Stomach (tissue), 19 donors: ENCODE measurements at places on chromosomes 2 and 18. TPM values are rescaled to one million over a fixed set of nuclear protein-coding genes. Genes with fewer than 3 reads are reported as not detected.

- no peak for DNase-seq
These were observed 37.5 kb downstream of the PAX8 start for GRCh38 chr2:113240915-113241911.

- no peak for DNase-seq
These were observed 247.8 kb upstream of the CWC22 start for GRCh38 chr2:180254872-180255271.

DNA sequence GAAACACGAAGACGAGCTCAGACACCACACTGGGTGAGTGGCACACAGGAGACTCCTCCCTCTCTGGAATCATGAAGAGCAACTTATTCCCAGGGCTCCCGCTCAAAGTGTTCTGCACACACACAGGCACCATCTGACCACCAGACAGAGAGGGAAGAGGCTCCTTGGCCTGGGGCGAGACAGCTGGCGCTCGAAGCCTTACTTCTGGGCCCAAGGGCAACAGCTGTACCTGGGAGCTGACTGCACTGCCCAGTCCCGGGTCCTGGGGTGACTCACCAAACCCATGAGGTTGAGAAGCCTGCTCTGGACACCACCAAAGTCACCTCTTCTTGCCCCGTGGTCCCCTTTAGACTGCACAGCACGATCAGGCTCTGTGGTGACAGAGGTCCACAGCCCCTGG lies 42.4 kb downstream of the ADCY3 start:
- no peak for DNase-seq

DNA sequence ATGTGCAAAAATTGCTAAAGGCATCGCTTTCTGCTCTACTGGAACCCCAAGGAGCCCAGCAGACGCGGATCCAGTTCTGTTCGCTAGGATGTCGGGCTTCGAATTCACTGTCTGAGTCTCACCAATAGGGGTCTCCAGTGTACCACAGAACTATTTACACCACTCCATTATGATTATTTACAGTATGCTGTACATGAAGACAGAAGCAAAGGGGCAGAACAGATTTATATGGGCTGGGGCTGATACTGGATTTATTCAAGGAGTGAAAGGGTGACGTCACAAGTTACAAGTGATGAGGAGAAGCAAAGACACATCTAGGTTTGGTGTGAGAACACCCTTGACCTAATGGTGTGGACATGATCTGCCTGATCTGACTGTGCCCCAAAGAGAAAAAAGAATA lies 185.3 kb upstream of the ATP5MC3 start:
- no peak for DNase-seq

GRCh38 chr2:47249157-47249900 lies 94.2 kb upstream of the STPG4 start:
- no peak for DNase-seq

DNA sequence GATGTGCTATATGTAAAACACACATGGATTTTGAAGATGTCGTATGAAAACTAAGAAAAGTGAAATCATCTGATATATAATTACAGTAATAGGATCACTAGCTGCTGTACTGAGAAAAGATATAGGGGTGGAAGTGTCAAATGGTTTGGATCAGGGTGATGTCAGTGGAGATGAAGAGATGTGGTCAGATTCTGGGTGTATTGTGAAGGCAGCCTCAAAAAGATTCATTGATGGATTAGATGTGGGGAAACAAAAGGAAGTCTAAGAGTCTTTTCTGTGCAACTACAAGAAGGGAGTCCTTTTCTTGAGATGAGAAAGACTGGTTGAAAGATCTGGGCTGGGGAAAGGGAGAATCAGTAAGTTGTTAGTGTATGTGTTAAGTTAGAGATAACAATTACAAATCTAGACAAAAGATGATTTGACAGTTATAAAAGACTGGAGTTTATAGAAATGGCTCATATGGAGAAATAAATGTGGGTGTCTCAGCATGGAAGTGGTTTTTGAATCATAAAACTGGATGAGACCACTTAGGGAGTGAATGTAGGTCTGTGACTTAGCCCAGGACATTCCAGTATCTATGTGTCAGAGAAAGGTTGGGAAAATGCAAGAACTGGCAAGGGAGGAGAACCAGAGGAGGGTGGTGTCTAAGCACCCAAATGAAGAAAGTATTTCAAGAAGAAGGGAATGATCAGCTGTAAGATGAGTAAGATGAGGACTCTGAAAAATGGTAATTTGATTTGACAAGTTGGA lies 347.4 kb downstream of the PARD3B start:
- no peak for DNase-seq

Gene LIPT1
- polyA plus RNA-seq: 11.5 TPM

DNA sequence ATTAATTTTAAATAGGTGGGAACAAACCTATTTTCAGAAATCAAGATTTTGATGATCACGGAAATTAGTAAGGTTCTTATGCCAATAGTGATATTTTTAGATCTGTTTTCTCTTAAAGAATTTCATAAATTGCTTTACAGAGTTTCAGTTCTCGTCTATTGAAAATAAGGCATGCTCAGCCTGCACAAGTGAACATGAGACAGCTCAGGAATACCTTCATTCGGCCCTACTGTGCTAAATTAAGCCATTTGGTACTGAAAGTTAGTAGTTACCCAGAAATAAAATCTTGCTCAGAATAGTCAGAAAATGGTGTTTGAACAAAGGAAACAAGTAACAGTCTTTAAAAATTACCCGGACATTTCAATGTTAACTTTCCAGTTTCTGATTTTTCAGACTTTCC lies 60.4 kb downstream of the DLGAP1 start:
- DNase-seq: no peak

- no peak for DNase-seq
These were observed 570.5 kb upstream of the SOX11 start for GRCh38 chr2:5121642-5122041.

DNA sequence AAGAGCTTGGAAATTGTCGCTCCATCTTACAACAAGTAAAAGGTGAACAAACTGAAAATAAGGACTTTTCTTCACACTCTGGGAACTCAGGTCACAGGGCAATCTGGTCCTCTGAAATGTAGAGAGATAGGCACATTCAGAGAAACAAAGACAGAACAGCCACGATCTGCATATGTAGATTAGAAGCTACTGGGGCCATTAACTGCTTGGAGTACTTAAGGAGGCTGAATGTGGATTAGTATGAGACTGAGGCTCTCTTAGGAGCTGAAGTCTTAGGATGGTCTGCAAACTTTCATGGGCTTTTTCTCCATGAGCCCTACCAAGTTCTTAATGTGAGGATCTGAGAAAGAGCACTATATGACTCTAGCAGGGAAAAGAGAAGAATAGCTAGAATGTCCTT lies 265.3 kb upstream of the NXPH2 start:
- DNase-seq: no peak

DNA sequence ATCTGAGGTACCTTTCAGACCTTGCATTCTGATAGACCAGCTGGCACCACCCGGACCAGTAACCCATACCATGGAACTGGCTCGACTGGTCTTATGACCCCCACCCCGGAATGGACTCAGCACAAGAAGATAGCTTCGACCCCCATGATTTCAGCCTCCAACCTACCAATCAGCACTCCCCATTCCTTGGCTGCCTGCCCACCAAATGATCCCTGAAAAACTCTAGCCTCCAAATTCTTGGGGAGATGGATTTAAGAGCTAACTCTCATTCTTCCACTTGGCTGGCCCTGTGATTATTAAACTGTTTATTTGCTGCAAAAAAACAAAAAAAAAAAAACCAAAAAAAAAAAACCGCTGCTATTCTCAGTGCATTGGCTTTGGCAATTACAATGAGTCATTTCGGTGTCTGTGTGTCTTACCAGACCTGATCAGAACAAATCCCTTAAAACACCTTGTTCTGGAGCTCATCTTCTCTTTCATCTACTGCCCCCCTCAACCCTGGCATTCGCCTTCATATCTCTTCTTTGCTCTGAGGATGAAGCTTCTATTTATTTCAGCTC lies 60.1 kb upstream of the KIF5C start:
- DNase-seq: peak; percentile 33

- DNase-seq: no peak
These were observed 187.2 kb upstream of the NOL4 start for GRCh38 chr18:34411952-34412351.

DNA sequence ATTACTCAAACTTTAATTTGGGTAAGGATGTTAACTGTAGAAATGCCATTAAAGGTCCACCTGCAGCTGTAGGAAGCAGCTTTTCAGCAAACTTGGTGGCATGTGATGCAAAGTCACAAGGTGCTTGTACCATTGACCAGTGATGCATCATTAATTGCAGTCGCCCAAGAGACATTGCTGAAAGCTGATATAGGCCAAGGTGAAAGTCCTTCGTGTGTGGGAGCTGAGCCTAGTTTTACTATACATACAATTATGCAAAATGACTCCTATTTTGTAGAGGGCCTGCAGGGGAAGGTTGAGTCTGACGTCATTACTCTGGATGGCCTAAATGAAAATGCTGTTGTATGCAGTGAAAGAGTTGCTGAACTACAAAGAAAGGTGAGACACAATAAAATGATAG lies 40.5 kb downstream of the ALMS1 start:
- peak; percentile 5 for DNase-seq

Gene FSHR
- polyA plus RNA-seq: not detected

Gene CCBE1
- 0.44 TPM for polyA plus RNA-seq

DNA sequence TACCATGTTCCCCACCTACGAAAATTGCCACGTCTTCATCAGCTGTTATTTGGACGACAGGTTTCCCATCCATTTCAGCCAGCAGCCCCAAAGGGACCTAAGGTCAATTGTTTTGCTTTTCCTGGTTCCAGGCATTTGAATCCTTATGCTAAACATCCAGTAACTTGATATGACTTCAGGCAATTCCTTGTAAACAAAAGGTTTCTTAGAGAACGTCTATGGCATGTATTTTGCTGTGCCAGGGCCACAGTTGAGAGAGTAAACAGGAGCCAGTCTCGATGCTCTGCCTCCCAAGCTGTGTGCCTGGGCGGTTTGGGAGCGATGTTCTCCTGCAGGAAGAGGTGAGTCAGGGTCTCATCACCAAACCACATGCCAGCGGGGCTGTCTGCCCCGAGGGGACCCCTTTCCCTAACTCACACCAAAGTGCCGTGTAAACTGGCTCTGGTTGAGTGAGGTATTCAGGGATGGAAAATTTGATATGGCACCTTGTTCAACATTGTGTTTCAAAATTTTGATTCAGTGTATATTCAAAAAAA lies 12.9 kb upstream of the MC5R start:
- DNase-seq: no peak

GRCh38 chr2:100757621-100758394 lies 62.1 kb upstream of the NPAS2 start:
- DNase-seq: no peak

DNA sequence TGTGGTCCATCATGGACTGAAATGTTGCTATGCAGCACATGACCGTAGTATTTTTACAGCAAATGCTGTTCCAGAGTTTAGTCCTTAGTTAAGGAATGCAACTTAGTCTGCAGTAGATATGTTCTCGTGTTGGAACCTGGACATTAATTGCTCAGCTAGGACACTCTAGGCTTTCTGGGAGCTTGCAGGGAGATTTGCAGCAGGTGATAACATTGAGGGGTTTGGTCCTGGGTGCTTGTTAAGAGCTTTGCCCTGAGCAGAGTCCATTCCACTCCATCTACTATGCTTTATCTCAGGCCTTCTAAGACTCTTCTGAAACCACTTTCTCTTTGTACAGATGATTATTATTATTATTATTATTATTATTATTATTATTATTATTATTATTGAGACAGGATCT lies 27.1 kb downstream of the DRC1 start:
- DNase-seq: no peak

Gene SLC19A3
- 0.43 TPM for polyA plus RNA-seq

Gene TRIM43
- not detected for polyA plus RNA-seq

Gene CHRNG
- not detected for polyA plus RNA-seq

GRCh38 chr2:28450901-28451565 lies 44.8 kb upstream of the PLB1 start:
- DNase-seq: no peak
